ENCODE measurements at places on chromosomes 5 and 9.
A peak's percentile ranks its signal among the peaks of the same experiment; 100 is the strongest.

GRCh38 chr9:88339317-88339716 is 48.9 kb upstream of the SPIN1 start:
- no peak for DNase-seq

- peak; percentile 68 for DNase-seq
Observed at GRCh38 chr5:14011089-14012020, 66.9 kb upstream of the DNAH5 start.

DNA sequence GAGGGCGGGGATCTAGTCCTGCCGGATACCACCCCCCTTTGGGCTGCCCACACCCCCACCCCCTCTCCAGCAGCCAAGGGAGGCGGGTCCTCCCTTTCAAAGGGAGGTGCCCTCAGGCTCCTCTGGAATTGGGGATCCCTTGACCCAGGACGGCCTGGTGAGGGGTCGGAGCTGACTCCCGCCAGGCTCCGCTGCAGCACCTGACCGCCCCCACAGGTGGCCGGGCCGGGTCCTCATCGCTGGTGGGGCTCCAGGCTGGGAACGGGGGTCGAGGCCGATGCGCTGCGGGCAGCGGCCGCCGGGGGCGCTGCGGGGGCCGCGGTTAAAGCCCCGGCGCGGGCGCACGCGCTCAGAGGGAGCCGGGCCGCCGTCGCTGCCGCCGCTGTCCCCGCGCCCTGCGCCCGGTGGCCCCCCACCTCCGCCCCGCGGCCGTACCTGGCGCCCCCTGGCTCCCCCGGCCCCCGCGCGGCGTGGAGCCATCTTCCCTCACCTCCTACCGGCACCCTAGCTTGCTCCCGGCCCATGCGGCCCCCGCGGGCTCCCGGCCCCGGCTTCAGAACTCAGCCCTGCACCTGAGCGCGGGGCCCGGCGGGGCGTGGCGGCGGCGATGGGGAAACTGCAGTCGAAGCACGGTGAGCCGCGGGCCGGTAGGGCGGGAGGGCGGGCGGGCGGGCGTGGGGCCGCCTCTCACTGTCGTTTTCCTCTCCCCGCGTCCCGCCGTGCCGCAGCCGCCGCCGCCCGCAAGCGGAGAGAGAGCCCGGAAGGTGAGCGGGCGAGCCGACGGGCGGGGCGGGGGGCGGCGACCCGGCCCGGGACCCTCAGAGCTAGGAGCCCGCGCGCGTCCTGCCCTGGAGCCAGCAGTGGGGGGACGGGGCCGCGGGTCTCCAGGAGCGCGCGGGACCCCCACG is at the start of gene NKD2:
Gene NKD2 (plus strand): TSS at position 352 of the 908 bp plus-strand sequence. CDS start 256 bp downstream, at position 608.
- no peak for DNase-seq

DNA sequence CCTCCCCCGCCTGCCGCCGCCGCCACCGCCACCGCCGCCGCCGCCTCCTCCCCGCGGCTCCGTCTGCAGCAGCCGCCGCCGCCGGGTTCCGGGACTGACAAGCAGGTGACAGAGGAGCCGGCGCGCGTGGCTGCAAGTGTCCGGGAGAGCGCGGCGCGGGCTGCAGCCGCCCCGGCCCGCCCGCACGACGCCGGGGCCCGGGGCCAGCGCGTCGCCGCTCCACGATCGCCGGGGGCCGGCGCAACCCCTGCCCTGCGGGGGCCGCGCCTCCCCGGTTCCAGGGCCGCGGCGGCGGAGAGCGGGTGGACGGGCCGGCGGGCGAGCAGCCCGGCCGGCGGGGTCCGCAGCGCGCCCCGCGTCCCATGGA is 343 bp downstream of the LMX1B start:
- no peak for DNase-seq

GRCh38 chr5:166710271-166710670 is 1581.2 kb upstream of the WWC1 start:
- DNase-seq, result no peak

GRCh38 chr9:123387686-123388085 is 31.7 kb downstream of the CRB2 start:
- no peak for DNase-seq

DNA sequence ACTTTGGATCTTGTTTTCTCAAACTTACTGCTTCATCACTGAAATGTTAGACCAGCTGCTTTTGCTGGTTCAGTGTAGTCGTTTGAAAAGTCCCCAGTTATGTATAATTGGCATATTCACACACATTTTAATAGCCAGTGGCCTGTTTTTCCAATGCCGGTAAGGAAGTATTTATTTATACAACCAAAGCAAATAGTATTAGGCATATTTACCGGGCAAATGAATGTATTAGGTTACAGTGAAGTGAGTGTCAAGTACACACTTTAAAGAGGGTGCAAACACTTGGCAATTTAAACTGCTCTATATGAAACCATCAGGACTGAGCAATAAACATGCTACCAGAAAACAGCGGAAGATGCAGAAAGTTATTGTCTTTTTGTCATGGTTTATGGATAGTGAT is 242.9 kb downstream of the MCTP1 start:
- no peak for DNase-seq

- DNase-seq, result no peak
Observed at GRCh38 chr9:136053757-136054142, 41.3 kb downstream of the NACC2 start.

- no peak for DNase-seq
Observed at GRCh38 chr9:117927354-117927753, 223.2 kb downstream of the TLR4 start.

DNA sequence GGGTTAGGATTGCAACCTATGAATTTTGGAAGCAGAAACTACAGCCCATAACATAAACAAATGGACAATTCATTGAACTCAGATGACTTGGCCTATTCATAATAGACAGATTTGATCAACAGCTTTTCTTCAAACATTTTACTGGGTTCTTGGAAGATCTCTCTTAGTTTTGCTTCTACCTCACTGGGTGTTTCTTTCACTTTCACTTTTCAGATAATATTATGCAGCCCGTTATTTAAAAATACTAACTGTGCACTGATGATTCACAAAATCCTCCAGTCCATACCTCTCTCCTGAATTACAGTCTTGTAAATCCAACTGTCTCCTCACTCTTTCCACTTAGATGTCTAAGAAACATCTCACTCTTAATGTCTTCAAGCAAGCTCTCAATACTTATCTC is 183.5 kb upstream of the IRX1 start:
- DNase-seq, result no peak

DNA sequence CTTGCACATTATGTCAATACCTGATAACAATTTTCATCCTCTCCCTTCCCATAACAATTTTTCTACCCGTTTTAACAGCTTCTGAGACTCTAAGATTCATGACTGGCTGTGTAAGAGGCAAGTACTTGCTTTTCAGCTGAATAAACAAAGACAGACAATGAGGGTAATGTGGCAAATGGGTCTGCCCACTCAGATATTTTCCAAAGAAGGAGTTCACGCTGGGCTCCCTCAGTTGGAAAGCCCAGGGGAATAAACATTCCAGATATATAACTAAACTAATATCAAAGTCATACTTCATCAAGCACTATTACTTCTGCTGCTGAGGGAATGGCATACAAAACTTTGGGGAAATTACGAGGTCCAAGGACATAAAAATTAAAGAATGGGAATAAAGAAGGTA is 24.4 kb downstream of the MEGF9 start:
- peak; percentile 39 for DNase-seq

- no peak for DNase-seq
Observed at GRCh38 chr9:250625-251024, 36.0 kb downstream of the DOCK8 start.

DNA sequence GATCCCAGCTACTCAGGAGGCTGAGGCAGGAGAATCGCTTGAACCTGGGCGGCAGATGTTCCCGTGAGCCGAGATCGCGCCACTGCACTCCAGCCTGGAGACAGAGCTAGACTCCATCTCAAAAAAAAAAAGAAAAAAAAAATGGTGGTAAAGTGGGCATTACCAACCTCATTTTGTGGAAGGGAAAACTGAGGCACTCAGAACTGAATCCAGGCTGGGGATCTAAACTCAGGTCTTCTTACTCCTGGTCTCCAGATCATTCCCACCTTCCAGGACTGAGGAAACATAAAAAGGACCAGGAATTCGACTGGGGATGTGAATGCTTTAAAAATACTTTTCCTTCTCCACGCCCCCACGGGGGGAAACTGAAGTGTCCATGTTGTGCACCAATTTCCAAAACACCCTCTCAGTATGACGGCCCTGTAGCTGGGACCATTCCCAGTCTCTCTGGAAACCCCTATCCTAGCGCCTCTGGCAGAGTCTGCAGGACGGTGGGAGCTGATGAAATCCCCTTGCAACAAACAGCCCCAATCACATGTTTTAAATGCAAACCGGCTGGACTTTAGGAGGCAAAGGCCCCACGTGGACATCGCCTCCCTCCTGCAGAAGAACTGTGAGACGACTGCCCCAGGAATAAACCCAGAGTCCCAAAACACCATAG is 8.9 kb upstream of the AKNA start:
- DNase-seq, result no peak

GRCh38 chr9:36023260-36024048 is 13.3 kb upstream of the RECK start:
- no peak for DNase-seq

DNA sequence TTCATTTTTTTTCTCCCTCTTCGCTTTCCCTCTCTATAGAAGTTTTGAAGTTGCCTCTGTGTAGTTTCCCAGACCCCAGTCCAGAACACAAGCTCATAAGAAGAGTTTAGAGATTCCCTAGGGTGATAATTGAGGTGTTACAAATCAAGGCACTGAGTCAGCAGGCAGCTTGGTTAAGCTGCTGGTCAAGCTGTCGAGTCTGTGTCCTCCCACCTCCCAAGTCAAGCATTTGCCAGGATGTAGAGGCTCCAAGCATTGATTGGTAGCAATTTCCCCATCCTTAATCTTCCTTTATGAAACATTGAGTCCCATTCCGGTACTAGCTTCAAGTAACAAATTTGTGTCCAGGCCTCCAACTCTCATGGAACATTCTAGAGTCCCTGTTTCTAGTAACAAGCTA is 47.5 kb upstream of the SLC1A1 start:
- DNase-seq, result no peak

DNA sequence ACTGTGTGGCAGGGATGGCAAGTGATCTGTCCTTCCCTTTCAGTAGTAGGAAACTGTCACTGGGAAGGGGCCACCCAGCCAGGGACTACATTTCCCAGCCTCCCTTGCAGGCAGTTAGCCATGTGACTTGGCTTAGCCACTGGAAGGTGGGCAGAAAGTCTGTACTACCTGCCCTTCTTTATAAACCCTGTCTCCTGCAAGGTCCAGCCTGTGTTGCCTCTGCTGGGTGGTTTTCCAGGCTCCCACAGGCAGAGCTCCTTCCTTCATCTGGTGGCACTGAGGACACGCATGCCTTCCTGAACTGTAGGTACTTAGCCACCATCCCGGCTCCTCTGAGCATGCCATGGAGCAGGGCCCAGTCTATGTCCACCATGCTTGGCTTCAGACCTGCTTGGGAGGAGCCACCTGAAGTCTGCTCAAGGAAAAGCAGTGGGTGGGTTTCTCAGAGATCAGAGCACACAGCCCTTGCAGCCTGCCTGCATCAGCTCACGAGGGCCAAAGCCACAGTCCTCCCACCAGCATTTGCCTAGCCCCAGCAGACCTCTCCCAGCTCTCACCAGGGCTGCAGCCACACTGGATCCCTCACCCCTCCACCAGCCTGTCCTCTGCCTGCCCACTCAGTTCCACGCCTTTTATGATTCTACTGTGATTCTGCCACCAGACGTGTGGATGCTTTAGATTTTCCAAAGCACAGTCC is 16.7 kb upstream of the SLC25A51 start:
- DNase-seq, result no peak

GRCh38 chr9:91246846-91247245 is 114.9 kb downstream of the AUH start:
- no peak for DNase-seq

GRCh38 chr5:15852217-15852616 is 327.4 kb downstream of the MARCHF11 start:
- no peak for DNase-seq

DNA sequence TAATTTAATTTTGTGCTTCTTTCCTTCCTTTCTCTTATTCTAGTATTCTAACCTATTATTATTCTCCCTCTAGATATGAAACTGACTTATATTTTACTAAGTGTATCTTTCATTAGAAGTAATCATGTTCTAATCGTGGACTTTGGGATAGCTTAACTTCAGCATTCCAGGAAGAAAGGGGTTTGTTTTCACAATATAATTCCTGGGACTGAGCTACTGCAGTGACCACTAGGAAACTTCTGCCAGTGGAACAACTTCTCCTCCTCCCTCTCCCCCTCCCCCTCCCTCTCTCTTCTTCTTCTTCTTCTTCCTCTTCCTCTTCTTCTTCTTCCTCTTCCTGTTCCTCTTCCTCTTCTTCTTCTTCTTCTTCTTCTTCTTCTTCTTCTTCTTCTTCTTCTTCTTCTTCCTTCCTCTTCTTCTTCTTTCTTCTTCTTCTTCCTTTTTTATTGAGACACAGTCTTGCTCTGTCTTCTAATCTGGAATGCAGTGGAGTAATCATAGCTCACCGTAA is 127.9 kb downstream of the NNT start:
- DNase-seq, result no peak

DNA sequence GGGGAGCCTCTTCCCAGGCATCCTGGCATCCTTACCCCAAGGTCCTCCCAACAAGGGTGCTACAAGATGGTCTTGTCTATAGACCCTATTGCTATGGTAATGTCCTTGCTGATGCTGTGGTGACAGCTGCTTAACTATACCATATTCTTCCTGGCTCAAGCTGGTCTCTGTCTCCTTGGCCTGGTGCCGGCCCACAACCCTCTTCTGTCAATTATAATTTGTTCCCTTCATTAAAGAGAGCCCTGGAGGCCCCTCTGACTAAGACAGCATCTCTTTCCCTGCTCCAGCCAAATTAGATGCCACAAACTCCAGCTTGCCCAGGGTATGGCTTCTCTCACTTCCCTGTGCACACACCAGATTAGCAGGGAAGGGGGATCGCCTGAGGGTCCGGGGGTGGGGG is 86.7 kb downstream of the PSD2 start:
- DNase-seq, result no peak

DNA sequence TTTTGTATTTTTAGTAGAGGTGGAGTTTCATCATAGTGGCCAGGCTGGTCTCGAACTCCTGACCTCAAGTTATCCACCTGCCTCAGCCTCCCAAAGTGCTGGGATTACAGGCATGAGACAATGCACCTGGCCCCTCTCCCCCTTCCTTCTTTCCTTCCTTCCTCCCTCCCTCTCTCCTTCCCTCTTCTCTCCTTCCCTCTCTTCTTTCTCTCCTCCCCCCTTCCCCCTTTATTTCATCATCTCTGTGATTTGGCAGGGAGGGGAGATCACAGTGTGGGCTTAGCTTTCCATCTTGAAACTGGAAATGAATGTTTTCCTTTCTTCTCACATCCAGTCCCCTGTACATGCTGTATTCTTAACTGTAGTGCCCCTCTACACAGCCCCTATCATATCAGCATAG is 12.7 kb downstream of the RHOBTB3 start:
- no peak for DNase-seq

DNA sequence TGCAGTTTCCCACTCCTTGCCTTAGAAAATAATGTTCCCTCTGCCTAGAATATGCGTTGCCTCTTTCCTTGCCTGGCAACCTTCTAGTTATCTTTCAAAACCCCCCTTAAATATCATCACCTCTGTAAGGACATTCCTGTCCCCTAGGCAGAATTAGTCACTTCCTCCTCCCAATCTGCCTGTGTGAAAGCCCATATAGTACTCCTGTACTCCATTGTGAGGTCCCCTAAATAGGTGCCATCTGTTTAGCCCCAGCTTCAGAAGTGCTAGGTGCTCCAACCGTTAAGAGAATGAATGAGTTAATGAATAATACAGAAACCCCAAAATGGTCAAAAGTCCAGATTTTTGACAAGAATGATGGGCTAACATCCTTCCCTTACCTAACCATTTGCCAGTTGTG is 181.4 kb downstream of the GDNF start:
- no peak for DNase-seq

GRCh38 chr9:70256123-70256551 is 2.6 kb upstream of the SMC5 start:
- DNase-seq, result no peak

- no peak for DNase-seq
Observed at GRCh38 chr5:137629646-137630045, 106.2 kb downstream of the KLHL3 start.

GRCh38 chr9:73050065-73050816 is 97.4 kb upstream of the ALDH1A1 start:
- DNase-seq, result no peak

All from NCI-H187 treated with DMSO at 0.1 percent for 48 hours (cell line).